ENCODE measurements at places on chromosomes 7 and 10.

DNA sequence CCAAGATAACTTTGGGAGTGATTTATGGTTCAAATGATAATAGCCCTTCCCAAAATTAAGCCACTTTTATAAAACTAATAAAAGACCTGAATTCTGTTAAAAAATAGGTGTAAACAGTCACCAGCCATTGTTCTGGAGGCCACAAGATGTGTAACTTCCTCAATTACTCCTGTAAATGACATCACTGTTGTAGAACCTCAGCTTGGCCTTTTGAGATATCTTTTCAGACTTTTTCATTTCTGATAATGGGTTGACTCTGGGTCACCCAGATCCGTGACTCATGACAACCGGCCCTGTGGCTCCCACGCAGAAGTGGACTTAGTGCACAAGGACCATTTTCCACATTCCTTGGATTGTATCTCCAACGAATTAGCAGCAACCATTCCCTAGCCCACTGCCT lies 106.6 kb downstream of the DKK1 start:
- no peak for DNase-seq

- DNase-seq: no peak
Observed at GRCh38 chr7:157990226-157990880, 597.3 kb downstream of the PTPRN2 start.

DNA sequence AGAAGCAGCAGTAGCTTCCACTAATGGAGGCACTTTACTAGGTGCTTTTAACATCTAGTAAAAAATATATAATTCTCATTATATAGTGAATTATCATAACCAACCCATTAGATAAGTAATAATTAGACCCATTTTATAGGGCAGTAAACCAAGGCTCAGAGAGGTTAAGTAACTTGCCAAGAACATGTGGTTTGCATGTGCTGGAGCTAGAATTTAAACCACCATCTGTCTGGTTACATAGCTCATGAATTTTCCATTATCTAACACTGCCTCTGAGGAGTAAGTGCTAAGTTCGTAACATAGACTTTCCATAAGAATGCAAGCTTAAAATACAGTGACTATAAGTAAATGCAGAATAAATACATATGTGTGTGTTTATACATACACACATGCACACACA lies 41.9 kb downstream of the CREB3L2 start:
- DNase-seq: no peak

DNA sequence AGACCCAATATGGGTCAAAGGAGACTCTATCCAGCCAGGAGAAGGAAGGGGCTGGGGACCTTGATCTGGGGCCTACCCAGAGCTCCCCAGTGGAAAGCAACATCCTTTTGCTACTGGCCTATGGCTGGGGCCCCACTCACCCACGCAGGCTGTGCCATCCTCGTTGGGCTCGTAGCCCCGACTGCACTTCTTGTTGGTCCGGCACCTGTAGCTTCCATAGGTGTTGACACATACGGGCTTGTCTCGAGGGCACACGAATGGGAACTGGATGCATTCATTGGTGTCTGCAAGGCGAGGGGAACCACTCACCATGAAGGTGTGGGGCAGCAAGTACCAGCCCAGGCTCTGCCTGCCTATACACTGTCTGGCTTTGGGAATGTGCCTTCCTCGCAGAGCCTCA lies 30.5 kb downstream of the GOLGA7B start:
- no peak for DNase-seq

GRCh38 chr7:106866298-106867281 lies 1.5 kb downstream of the PIK3CG start:
- DNase-seq: no peak

- no peak for DNase-seq
Observed at GRCh38 chr7:130615583-130615982, 53.0 kb downstream of the COPG2 start.

- no peak for DNase-seq
Observed at GRCh38 chr7:99314504-99314903, 11.2 kb upstream of the ARPC1A start.

DNA sequence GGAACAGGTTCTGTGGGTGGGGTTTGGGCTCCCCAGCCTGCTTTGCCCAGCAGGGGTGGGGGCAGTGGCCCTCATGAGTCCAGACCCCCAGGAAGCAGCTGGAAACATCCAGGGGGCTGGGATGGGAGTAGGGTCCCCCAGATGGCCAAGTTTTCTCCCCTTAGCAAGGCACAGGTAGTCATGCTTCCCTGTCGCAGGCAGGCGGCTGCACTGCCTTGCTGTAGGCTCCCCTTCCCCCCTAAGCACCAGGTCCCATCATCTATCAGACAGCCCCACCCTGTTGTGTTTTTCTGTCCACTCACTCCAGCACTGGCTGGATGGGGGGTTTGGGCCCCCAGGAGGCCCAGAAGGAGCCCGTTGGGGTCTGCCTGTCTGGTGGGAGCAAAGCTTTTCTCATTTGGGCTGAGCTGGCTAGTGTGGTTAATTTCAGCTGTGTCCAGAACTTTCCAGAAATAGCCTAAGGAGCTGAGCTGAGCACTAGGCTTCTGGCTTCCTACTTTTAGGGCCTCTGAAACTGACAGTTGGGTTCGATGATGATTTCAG lies 7.9 kb downstream of the BRI3 start:
- DNase-seq: no peak

DNA sequence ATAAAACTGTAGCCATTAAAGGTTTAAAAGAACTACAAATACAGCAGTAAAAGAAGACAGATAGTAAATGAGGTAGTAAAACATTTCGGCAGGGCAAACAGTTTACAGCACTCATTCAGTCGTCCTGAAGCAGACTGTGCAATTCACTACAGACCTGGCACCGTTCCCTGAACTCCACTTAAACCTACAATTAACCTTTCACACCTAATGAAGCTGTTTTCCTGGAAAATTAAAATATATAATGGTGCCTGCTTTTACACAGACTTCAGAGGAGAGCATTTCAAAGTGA lies 335.3 kb downstream of the GFRA1 start:
- no peak for DNase-seq

DNA sequence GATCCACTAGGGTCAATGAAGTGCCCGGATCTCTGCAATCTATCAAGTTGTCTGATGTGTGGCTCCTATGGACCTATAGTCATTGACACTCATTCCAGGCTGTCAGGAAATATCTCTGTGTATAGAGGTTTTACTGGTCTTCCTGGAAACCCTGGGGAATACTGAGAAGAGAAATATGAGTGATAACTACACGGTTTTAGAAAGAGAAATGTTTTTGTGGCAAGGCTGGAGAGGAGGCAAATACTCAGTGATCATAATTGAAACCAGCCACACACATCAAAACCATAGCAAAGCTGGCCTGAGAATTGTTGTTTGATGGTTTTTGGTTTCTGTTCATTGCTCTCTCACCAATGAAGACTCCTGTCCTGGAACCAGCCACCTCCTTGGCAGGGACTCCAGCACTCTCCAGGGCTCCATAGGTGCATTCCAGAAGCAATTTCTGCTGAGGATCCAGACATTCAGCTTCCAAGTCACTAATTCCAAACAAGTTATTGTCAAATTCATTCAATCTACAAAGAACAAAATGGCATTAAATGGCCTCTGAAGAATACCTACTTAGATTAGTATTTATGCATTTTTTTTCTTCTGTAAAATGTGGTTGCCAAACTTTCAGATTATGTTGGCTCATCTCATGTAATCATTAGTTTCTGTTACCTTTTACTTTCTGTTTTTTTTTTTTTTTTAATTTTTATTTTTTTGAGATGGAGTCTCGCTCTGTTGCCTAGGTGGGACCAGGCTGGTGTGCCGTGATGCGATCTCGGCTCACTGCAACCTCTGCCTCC lies 108.6 kb upstream of the ABI1 start:
- DNase-seq: no peak

DNA sequence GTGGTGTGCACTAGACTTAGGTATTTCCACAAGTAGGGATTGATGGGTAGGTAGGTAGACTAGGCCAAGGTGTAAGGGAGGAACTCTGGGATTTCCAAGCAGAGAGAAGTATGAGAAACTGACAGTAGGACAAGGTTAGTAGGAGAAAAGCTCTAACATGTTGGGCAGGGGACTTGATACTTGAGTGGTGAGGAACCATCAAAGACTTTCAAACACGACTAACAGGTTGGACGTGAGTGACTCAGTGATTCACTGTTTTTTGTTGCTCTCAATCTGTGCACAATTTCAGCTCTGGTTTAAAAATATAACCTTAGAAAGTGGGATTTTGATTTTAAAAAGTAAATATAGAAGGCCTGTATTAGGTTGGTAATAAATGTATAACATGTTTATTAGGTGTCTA lies 44.4 kb downstream of the KLHDC10 start:
- DNase-seq: no peak

- no peak for DNase-seq
Observed at GRCh38 chr10:77857272-77857671, 69.3 kb downstream of the DLG5 start.

DNA sequence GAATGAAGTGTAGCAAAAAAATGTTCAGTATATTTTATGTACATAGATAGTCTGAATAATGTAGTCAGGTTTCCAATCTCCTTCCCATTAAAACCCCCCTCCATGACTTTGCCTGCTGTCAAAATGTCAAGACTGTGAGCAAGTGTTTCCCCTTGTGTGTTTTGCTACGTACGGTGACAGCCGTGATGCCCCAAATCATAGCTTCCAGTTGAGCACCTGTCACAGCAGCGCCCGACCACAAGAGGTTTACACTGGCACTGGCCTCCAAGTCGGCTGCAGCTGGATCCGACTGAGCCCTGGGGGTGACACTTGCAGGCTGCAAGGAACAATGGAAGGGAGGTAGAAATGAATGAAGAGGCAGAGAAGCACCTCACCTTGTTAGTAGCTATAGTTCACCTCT lies 62.3 kb downstream of the LAMB4 start:
- DNase-seq: no peak

DNA sequence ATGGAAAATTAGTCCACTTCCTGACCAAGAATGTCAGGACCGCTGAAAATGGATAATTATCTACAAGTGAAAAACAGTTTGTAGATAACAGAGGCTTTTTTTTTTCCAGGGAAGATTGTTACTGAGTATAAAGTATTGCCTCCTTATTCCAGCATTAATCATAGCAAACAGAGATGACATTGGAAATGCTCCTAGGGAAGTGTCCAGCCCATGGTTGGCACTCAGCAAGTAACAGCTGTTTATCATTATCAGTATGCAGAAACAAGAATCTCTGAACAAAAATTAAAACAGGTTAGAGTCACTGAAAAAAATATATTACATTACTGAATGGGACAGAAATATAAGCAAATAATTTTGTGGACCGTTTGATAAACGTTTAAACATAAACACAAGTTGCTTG lies 14.6 kb downstream of the FGL2 start:
- DNase-seq: no peak

GRCh38 chr10:92590623-92591549 lies 2.0 kb upstream of the KIF11 start:
- DNase-seq: no peak

GRCh38 chr10:556971-557637 lies 132.4 kb downstream of the DIP2C start:
- no peak for DNase-seq

- peak; percentile 70 for DNase-seq
Observed at GRCh38 chr7:155962191-155962967, 150.1 kb upstream of the SHH start.

DNA sequence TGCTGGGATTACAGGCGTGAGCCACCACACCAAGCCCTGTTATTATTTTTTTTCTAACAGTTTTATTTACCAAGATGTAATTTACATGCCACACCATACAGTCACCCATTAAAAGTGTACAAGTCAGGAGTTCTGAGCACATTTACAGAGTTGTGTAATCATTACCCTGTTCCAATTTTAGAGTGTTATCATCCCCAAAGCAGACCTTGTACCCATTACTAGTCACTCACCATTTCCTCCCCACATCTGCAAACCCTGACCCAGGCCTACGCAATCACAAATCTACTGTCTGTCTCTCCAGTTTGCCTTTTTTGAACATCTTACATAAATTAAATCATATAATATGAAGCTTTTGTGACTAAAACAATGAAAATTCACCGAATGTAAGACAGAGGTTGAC lies 402.9 kb upstream of the FOXK1 start:
- DNase-seq: no peak

DNA sequence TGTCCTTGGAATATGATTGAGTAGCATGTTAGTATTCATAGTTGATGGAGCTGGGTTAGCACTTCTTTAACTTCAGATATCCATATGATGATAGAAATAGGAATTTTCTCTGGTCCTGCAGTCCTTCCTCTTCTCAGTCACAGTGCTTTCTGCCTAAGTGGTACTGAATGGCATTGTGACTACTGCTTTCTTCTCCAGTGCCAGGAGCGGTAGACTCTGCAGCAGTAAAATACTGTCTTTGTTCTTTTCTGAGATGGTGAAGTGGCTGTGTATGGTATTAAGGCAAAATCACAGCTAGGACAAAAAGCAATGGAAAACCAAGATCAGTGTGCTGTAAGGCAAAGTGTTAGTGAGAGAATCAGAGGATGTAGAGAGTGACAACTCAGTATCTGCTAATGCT lies 46.6 kb downstream of the C1GALT1 start:
- no peak for DNase-seq

DNA sequence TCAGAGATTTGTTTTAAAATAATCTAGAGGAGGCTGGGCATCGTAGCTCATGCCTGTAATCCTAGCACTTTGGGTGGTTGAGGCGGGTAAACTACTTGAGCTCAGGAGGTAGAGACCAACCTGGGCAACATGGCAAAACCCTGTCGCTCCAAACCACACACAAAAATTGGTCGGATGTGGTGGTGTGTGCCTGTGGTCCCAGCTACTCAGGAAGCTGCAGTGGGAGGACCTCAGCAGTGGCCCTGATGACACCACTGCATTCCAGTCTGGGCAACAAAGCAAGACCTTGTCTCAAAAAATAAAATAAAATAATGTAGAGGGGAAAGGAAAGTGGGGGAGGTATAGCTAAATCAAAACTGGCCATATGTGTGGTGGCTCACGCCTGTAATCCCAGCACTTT lies 13.9 kb upstream of the PPP3CB start:
- DNase-seq: no peak

GRCh38 chr7:155731380-155731779 lies 80.9 kb downstream of the SHH start:
- DNase-seq: no peak

- DNase-seq: no peak
Observed at GRCh38 chr10:70328018-70328417, 44.2 kb upstream of the NPFFR1 start.

All from vagina (tissue), 2 donors.